ENCODE measurements at places on chromosomes 12 and 14. TPM values are rescaled to one million over a fixed set of nuclear protein-coding genes. Genes with fewer than 3 reads are reported as not detected.

DNA sequence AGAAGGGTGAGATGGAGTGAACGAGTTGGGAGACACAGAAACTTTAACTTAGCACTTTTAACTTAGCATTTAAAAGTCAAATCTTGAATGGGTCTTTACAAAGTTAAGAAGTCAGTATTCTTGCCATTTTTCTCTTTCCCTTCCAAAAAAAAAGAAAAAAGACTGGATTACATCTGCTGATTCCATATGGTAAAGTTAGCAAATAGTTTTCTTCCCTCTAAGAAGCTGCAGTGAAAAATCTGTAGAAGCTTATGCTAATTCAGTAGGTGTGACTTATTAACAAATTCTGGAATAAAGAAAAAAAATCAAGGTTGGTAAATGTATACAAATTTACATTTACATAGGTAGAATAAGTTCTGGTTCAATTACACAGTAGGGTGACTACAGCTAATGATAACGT, 50.9 kb downstream of the COCH start:
- no peak for DNase-seq

DNA sequence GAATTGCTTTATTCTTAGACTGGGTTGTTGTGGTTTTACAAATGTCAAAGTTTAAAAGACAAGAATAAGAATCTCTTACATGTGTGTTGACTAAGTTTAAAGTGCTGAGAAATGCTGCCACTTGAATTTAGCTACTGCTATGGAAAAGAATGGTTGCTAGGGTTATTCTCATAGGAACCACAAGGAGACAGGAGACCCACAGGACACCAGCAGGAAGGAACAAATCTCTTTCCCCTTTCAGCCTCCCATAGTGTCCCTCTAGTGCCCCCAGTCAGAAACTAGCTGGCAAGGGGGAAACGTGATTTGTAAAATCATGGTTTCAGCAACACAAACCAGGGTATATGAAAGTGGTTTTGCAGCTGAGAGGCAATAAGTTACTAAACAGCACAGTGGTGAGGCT, 102.7 kb downstream of the ST8SIA1 start:
- DNase-seq, result no peak

DNA sequence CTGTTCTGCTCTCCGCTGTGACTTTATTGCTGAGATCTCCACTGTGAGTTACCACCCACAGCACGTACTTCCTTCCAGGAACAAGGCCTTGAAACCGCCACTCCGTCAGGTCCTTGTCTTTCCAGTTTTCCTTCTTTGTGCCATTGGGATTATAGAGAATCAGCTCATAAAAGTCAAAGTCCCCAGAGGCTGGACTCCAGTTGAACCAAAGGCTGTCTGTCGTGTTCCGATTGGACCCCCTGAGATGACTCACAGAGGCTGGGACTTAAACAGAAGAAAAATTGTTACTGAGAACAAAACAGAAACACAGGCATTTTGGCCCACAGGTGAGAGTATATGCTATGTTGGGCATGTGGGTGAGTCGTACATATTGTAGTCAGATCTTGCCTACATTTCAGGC, 76.6 kb downstream of the PTPRB start:
- DNase-seq, result no peak

- no peak for DNase-seq
These were observed 20.3 kb upstream of the DRAM1 start for GRCh38 chr12:101857043-101857558.

DNA sequence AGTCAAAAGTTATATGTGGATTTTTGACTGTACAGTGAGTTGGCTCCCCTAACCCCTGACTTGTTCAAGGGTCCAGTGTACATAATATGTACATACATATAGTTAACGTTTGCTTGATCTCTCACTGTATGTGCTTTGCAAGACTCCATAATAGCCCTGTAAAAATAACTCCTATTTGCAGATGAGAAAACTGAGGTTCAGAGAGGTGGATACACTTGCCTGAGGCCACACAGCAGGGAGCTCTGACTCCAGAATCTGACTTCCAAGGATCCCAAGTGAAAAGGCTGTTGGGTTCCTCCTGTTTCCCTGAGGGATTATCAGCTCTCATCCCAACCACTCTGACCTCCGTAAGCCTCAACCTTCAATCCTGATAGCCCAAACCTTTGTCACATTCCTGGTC, 41.7 kb downstream of the CMKLR1 start:
- DNase-seq, result no peak

GRCh38 chr14:53550776-53551175, 397.7 kb upstream of the DDHD1 start:
- no peak for DNase-seq

GRCh38 chr12:132825861-132826260, 2.8 kb downstream of the GOLGA3 start:
- no peak for DNase-seq

DNA sequence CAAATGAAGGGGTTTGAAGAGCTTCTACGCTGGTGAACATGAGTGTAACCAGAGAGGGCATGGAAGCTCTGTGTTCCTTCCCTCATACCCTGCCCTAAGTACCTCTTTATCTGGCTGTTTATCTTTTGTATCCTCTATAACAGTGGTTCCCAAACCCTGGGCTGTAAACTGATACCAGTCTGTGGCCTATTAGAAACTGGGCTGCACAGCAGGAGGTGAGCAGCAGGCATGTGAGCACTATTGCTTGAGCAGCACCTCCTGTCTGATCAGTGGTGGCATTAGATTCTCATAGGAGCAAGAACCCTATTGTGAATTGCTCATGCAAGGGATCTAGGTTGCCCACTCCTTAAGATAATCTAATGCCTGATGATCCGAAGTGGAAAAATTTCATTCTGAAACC, 172.9 kb upstream of the AVPR1A start:
- DNase-seq, result no peak

DNA sequence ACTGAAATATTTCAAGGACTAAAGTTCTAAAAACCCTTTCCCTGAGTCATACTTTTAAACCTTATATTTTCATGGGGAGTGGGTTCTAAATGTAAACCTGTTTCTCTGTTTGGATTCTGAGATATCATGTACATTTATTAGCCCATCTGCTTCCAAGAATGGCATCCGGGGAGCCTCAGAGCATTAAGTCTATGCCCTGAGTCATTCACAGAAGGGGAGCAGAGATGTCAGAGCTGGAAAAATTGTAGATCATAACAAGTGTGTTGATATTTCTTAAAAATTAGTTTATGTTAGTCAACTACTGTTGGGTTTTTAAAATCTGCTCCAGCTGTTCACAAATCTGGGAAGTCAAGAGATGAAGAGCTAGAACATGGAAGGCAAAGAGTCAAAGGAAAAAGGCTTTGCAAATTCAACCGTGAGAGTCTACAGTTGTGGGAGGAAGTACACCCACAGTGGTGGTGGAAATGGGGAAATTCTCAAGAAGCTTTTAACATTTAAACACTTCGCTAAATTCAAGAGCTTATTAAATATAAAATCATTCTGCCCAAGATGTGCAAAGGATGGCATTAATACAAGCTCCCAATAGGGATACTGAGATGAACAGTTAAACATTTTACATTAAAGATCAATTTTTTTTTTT, 70.5 kb upstream of the FLRT2 start:
- DNase-seq, result no peak

- no peak for DNase-seq
These were observed 320.8 kb downstream of the ZFP36L1 start for GRCh38 chr14:68471964-68472508.

- no peak for DNase-seq
These were observed 58.5 kb downstream of the DIO2 start for GRCh38 chr14:80152763-80153162.

GRCh38 chr12:31590642-31591379, at the start of gene DENND5B:
Gene DENND5B, minus strand, starts transcription at chr12:31591136. Its CDS starts 304 bp downstream, at chr12:31590832.
- no peak for DNase-seq

DNA sequence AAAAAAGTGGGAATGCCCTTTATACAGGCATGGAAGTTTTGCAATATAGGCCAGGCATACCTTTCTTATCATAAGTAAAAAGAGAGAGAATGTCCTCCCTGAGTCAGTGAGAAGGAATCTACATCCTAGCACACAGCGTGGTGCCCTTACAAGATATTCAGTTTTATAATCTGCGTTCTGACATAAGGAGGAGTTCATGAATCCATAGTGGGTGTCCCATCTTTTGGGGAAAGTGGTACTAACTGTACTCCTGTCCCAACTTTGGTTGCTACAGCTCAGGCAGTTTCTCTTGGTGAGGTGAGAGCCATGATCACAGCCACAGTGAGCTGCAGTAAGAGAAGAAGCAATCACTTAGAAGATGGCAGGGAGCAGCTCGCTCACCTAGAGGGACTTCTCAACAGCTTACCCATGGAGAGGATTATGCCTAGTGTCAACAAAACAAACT, 332.9 kb downstream of the BCAT1 start:
- DNase-seq, result no peak

DNA sequence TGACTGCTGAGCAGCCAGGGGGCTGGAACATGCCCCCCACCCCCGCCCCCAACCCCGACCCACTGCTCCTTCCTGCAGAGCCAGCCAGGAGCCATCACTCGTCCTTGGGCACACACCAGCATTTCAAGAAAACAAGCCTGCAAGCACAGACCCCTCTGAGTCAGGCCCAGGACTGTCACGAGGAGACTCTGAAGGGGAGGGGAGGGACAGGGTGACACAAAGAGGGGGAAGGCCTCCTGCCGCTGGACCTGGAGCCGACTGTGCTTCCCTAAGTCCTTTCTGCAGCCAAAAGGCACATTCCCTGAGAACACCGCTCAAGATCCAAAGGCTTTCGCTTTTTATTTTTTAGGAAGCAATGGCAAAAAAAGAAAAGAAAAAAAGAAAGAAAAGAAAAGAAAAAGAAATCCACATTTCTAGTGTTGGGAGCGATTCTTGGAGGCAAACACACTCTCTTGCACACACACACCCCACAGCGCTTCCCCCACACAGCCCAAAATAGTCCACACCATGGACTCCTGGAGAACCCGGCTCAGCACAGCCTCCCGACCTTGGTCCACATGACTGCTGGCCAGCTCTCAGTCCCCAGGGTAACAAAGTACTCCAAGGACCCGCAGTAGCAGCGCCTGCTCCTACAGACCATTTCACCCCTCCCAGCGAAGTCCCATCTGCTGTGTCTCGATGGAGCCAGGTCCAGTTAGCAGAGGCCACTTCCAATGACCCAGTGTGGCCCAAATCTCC, 101.7 kb downstream of the DPF3 start:
- DNase-seq, result no peak

DNA sequence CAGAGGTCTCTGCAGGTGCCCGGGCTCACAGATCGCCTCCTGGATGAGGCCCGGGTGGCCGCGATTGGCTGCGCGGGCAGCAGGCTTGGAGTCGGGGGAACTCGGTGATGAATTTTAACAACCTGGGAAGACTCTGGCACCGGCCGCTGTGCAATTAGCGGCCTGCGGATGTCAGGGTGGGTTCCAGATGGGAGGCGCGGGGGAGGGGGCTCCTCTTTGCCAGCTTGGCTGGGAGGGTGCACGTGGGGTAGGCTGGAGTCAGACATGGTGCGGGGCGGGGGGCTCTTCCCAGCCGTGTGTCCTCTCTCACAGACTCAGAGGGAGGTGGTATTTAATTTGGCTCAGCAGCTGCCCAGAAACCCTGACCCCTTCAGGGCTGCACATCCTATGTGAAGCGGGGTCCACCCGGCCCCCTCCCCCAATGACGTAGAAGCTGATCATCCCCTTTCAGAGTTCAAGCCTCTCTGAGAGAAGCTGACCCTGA, 81.4 kb downstream of the KIF26A start:
- no peak for DNase-seq

- DNase-seq, result no peak
These were observed 179.7 kb downstream of the SLC6A15 start for GRCh38 chr12:84732828-84733340.

DNA sequence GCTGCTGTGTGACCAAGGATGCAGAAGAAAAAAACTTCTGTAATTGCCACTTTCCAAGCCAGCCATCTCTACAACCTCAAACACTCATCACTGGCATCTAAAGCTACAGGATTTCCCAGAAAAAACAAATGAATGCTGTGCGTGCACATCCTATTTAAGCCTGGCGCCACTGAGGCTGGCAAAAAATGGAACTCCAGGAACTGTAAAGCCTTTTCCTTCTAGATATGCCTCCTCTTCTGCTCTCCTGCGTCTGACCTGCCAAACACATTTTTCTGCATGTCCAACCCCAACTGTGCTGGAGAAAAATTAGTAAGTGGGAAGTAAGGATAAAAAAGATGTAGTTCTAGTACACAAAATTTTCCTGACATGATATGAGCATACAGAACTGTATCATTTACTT, 184.9 kb downstream of the ITPR2 start:
- no peak for DNase-seq

GRCh38 chr14:88729159-88729558, 63.6 kb downstream of the EML5 start:
- DNase-seq, result no peak

- DNase-seq, result no peak
These were observed 67.7 kb upstream of the CD163 start for GRCh38 chr12:7571257-7571656.

DNA sequence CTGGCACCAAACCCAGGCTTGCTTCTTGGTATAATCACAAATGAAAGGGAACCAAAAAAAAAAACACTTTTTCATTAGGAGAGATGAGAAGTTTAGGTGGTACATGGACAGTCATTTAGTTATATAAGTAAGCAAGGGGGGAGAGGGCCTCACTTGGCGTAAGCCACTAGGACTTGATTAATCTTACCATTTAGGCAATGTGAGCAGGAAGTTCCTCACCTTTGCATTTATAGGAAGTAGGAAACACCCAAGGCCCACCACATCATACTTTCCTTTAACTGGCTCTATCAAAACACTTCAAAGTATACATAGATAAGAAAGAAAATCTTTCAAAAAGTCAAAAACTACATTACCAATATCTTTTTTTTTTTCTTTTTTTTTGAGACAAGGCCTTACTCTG, 6.7 kb upstream of the RPS6KA5 start:
- DNase-seq, result no peak

- DNase-seq, result no peak
These were observed 11.3 kb downstream of the SCARB1 start for GRCh38 chr12:124852329-124852831.

The DDN gene
- total RNA-seq, result 0.26 TPM

The IQSEC3 gene
- total RNA-seq, result not detected

The TAPBPL gene
- 6.5 TPM for total RNA-seq

The RASAL1 gene
- total RNA-seq, result not detected

The FOXJ2 gene
- total RNA-seq, result 4.2 TPM

The EP400 gene
- 9.4 TPM for total RNA-seq

The ARMH4 gene
- 2.1 TPM for total RNA-seq

The TEX22 gene
- total RNA-seq, result 0.13 TPM

The FOXN3 gene
- 14.2 TPM for total RNA-seq
